ENCODE measurements at places on chromosomes 3 and 15.

DNA sequence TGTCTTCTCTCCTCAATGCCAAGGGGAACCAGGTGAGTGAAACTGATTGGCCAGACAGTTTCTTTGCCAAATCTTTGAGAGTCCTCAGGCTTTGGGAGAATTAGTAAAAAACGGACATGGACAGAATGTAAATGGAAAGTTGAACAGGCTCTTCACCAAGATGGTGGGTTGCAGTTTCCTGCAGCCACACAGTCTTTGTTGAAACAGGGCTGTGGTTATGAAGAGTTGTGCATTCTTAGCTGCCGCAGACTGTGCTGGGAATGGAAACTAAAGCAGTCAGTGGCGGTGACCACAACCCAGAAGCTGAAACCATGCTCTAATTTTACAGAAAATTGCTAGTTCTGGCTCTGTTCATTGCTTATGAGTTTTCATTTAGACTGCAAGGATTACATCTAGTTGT is 42.1 kb upstream of the TASOR start:
- peak; percentile 22 for DNase-seq

- no peak for DNase-seq
Observed at GRCh38 chr3:153339065-153339464, 177.0 kb downstream of the RAP2B start.

DNA sequence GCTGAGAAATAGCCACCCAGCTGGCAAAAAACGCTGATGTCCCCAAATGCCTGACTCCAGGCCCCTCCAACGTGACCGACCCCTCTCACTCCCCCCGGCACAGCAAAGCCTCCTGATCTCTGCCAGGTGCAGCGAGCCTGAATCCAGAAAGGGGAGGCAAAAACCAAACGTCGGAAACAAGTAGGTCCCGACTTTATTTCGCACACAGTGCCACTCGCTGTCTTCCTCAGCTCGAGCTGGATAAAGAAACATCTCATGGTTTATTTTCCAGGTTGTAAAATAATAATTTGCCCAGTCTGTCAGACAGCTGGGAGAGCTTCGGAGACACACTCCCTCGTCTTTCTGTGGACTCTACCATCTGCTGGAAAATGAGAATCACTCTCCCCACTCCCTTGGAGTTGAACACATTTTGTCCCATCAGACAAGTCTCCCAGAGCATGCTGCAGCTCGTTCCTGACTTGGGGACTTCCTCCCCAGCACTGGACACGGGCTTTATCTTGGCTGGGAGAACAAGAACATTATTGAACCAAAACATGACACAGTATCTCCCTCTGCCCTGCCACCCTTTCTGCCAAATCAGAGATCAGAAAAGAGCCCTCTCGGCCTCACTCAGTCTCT is 142.8 kb downstream of the NUP210 start:
- no peak for DNase-seq

DNA sequence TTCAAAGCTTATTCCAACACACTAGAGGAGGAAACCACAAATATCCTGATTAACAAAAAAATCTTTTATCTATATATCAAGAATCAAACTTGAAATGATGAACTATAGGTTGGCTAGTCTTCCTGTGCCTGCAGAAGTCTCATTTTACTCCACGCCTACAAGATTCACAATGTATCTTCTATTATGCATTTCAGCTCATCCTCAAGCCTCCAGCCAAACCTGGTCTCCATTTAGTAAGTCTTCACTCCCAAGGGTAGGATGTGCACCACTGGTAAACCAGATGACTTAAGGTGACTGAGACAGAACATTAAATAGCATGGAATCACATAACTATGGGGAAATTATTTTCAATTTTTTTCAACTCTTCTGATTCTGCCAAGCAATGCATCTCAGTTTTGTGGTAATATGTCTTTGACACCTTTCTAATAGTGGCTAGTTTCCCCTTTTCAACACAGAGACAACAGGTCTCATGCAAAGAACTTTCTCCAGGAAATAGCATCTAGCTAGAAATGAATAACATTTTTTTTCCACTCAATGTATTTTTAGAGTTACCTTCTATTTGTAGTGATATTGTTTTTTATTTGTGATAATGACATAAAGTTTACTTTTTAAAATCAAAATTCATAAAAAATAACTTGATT is 166.9 kb downstream of the TNIK start:
- no peak for DNase-seq

- no peak for DNase-seq
Observed at GRCh38 chr3:171775943-171776342, 34.3 kb downstream of the PLD1 start.

DNA sequence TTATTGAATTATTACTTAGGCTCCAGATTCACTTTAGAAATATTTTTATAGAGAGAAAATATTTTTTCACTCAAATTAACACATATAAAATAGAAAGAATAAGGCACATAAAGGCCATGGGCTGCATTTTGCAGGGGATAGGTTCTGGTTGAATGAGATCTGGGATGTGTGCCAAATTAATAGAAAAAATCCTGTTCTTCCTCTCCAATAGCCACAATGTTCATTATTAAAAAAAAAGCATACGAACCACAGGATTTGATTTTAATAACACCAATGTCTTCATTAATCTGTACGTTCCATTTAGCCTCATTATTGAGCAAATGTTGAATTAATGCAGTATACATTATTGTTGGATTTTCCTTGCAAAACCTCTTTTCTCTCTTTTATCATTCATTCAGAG is 622.8 kb upstream of the AGTR1 start:
- DNase-seq, result no peak

GRCh38 chr3:13877911-13878280 is 2.0 kb downstream of the WNT7A start:
- DNase-seq, result no peak

DNA sequence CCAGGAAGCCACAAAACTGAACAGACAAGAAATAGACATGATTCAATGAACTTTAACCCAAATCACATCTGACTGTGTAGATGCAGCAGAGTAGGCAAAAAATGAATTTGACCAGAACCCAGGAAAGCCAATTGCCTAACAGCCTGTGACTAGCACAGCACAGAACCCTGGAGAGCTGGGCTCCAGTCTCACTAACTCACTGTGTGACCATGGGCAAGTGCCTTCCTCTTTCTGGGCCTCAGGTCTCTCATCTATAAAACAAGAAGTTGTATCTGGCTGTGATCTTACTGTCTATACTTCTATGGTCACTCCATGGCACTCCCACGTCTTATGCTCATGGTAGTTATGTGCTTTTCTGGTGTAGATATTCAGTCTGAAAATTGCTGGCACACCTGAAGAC is 48.1 kb upstream of the USP3 start:
- DNase-seq, result no peak

DNA sequence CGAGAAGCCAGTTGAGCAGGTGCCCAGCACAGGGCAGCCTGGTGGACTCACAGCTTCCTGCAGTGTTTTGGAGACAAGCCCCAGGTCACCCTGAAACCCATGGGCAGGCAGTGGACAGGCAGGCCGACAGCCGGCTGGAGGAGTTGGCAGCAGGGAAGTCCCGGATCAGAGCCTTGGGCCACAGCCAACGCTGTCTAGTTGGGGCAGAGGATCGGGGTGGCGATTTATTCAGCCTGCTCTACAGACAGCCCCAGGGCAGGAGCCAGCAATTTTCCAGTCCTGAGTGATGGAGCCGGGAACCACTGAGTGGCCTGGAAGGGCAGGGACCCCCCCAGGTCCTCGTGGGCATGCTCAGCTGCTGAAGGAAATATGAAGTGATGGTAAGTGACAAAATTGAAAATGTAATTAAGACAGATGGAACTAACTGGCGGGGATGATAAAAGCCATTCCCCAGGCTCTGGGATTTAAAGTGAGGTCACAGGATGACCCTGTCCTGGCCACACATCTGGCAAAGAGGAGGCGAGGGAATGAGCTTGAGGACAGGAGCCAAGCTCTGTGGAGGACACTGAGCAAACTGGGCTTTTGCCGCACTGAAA is 34.4 kb upstream of the TBC1D21 start:
- DNase-seq, result no peak

DNA sequence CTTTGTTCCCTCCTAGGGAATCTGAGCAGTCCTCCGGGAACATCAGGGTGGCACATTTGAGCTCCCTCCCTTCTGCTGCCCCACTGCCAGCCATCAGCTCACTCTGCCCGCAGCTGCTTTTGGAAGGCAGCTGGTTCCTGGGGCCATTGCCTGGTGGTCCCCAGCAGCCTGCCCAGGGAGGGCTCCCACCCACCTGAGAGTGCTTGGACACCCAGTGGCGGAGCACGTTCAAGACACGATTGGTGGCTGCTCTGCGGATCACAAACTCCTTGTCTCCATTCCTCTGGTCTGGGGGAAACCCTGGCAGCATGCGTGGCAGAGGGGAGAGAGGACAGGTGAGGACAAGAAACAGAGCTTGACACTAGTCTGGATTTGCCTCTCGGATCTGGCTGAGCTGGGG is 53.7 kb upstream of the CTSH start:
- no peak for DNase-seq

DNA sequence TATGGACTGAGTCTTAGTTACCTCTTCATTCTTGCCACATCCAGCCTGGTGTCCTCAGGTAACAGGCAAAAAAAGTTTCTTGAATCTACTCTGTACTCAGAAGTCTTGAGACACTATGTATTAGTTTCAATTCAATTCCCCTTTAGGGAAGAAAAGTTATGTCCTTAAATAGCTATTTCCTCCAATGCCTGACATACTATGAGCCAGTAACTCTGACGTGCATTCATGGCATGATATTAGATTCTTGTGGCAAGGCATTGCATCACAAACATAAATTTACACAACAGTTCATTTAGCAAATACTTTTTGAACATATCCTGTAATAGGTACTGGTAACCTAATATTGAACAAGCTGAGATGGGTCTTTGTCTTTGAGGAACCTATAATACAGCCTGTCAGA is 109.3 kb upstream of the FOXB1 start:
- no peak for DNase-seq

DNA sequence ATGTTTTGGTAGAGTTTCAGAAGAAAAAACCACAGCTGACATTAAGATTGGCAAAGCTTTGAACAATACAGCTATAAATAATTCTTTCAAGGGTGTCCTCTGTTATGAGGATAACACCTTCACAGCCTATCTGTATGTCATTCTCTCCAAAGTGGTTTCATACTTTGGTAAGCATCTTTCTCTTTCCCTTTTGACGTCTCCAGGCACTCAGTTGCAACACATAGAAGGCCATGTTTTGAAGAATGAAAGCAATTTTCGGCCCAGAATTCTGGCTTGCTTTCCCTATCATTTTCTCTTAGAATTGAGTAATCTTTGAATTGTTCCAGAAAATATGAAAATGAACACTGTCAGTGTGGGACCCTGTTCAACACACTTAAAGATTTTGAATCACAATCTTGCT is 200.0 kb upstream of the CBLB start:
- DNase-seq, result no peak

DNA sequence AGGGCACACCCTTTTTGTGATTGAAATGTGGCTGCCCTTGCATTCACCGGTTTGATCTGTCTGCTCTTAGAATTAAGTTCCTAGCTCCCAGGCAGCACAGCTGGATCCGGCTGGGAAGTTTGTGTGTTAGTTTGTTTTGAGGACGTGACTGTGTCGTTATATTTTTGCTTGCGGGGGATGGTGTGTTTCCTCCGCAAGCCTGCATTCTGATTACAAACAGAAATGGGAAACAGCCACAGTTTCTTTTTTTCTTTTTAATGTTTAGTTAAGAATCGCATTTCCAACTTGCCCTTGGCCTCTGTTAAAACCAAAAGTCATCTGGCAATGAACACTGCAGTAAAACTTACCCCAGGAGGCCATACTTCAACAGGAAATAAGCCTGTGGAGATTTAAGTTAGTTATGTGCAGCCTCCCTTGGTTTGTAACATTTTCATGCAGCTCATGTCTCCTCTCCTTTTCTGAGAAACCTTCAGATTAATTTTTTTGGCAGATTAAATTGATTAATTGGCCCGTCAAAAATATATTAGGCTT is 888 bp downstream of the TMOD3 start:
- DNase-seq, result no peak

DNA sequence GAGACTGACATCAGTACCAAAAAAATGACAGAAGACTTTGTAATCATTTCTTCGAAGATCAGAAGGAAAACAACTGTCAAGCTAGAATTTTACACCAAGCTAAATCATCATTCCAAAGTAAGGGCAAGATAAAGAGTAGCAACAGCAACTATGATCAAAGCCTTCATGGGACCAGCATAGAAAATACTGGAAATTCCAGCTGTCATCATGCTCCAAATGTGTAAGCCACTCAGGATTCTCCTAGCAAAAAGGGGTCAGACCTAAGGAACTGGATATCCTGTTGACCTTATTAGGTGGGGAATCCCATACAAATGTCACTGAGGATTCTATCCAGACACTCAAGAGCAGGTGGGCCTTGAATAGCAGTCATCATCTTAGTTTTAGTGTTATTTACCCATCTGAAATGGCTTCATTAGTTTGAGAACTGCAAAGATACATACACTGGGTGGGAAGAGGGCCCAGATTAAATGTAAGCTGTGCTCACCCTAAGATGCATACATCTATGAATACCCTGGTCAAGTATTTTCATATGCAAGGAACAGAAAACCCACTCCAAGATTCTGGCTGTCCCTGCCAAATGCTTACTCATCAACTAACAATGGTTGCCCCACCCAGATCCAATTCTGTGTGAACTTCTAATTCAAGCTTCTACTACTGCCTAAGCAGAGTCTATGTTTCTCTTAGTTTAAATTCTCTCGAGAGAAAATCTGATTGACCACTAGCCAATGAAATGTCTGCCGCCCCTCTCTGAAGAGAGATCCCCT is 33.5 kb downstream of the CLDN18 start:
- DNase-seq, result no peak

DNA sequence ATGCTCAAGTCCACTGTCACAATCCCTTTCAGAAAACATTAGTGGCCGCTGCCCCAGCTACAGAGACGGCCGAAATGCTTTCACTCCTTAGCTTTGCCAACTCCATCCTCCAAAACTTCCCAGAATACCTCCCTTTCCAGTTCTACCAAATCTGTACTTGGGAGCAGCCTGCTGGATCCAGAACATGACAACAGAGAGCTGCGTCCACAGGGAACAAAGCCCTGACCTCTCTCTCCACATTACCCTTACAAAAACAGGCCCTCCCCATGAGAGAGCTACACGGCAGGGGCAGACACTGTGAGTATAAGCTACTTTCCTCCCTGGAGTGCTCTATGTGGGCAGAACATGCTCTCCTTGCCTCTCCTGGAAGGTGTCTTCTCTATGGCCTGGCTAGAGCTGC is 6.3 kb downstream of the RBM15B start:
- no peak for DNase-seq

DNA sequence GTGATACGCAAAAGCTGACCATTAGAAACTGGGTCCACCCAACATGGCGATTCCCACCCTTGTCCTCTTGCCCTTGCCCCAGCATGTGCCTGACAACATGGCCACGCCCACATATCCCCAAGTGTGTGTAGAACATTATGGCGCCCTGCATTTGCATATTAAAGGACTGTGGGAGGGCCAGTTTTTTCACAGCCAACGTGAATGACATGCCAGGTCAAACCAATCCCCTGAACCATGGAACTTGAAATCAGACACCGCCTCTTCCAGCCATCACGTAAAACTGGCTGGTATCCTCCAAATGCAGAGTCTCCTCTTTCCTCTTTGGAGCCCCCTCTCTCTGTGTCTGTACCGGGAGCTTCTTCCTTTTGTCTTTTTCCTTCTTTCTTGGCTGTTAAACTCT is 156.7 kb upstream of the EPHA6 start:
- no peak for DNase-seq

Measured in stimulated activated CD4-positive, alpha-beta T cell treated with anti-CD3 and anti-CD28 coated beads, Interleukin-4, amount 100 ng/mL, for 1 hour (primary cell).